ENCODE measurements at places on chromosomes 12 and 14. TPM values are rescaled to one million over a fixed set of nuclear protein-coding genes. Genes with fewer than 3 reads are reported as not detected.

Gene SLC4A8
- total RNA-seq = 5.1 TPM

DNA sequence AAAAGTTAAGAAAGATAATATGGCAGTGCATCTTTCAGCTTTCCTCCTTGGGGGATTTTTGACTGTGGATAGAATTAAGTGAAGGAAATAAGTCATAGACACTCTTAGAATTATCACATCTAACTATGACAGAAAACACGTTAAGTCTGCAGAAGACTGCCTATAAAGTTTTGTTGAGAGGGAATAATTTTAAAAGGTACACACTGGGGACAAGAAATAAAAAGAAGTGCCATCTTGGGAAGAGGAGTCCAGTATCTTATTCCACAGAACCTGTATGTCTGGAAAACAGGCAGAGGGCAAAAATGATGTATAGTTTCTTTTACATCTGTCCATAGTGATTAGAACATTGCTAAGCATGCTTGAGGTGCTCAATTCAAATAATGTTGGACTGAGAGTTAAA is 80.7 kb downstream of the IGF1 start:
- DNase-seq = no peak

- DNase-seq = no peak
These were observed 447 bp upstream of the NUBPL start for GRCh38 chr14:31560759-31561154.

DNA sequence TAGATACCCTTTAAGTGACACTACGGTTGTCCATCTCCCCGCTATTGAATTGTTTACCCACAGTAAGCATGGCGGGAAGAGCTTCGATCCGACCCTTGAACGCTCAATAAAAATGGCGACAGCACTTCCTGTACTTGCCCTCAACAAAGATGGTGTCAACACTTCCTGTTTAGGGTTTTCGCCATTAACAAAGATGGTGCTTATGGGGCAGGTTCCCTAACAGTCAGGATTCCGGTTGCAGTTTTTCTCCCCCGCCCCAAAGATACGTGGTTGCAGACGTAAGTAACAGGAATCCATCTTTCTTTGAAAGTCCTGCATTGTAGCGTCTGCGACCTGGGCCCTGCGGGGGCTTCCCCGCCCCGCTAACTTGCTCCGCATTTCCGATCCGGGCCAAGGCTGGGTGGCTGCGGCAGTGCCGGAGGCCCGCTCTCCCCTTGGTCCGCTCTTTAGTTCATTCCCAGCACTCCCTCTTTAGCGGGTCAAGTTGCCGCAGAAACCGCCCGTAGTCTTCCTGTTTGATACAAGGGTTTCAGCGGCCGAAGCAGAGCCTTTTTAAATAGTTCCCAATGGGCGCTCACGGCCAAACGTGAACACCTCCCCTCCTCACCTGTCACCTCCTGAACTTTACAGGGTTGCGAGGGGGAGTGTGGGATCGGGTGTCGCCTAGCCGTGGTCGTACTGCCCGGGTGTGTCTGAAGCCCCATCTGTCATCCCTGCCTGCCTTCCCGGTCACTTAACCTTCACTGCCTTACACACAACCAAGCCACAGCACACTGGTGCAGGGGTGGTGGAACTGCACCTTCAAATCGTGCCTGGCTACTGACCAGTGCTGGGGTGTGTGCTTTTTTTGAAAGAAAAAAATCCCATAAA is at the start of gene CRADD:
Gene CRADD (plus strand): TSS at position 181 of the 870 bp plus-strand sequence.
- DNase-seq = peak; percentile 98

- no peak for DNase-seq
These were observed 63.9 kb upstream of the KCNA5 start for GRCh38 chr12:4979737-4980136.

DNA sequence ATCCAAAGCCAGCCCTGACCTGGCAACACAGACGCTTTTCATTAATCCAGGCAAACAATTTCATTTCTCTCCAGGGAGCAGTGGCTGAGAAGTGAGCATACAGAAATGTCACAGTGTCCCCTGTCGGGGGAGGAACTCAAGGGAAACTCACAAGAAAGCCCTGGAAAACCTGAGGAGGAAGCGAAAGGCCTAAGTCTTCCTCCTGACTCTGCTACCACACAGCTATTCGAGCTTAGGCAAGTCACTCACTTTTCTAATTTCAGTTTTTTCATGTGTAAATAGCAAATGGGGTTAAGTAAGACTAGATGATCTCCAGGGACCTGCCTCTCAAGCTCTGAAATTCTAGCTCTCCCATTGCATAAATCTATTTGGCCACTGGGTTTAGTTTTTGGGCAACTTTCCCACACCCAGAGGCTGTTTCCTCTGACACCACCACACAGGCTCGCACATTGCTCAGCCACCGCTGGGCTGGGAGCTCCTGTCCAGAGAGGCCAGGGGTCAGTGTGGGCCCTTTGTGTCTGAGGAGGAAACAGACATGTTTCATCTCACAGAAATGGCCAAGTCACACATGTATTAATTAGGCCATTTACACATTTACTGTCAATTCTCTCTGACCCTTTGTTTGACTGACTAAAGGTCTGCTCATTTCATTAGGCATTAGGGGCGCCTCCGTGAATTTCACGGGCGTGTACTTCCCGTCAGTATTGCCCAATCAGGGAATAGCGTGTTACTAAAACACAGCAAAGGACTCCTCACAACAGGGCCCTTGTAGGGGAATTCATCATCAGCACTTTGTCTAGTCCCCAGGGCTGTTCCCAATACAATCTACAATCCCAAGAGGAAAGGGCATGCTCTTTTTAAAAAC is 9.8 kb upstream of the PNMA1 start:
- no peak for DNase-seq
